ENCODE measurements at places on chromosomes 12 and 14.

GRCh38 chr12:27119797-27120196 is 37.4 kb upstream of the C12orf71 start:
- no peak for DNase-seq

GRCh38 chr12:1544996-1545700 is 49.2 kb downstream of the FBXL14 start:
- no peak for DNase-seq

- DNase-seq: no peak
Observed at GRCh38 chr12:104493496-104493895, 36.7 kb downstream of the CHST11 start.

DNA sequence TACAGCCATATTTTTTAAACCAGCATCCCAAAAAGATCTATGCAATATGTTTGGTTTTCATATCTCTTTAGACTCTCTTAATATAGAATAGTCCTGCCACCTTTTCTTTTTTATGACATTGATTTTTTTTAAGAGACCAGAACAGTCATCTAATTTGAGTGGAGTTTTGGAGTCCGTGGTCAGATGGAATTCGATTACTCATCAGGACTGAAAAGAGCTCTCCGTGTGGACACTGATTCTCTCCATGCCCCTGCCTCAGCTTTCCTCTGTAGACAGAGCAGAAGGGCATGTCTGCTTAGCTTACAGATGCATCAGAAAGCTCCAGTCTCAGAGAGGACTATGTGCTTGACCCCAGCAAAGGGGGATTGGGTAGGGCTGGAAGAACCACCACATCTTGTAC is 27.8 kb downstream of the SMCO2 start:
- no peak for DNase-seq

DNA sequence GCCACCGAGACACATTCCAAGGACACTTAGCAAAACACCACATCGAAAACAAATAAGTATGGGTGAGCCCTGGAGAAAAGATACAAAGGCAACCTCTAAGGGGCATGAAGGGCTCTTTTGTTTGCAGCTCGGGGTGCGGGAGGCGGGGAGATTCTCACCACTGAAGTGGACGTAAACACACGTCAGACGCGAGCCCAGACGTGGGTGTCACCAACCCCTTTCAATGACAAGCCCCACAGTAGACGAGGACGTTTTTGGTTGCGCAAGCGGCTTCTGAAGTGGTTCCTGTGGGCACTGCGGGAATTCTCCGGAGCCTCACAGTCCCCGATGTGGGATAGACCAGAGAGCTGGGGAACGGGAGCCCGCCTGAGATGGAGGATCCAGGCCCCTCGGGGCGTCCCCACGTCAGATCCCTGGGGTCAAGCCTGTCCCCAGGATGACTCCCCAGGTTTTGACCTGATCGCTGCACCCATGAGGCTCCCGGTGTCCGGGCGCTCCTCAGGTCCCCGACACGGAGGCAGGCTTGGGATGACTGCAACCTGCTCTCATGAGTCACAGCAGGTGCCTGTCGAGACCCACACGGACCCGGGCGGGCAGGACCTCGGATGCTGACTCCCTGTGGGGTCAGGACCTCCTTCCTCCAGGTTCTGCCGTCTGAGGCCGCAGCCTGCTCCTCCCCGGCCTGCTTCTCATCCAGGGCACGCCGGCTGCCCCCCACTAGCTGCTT is 20.3 kb upstream of the ADGRD1 start:
- no peak for DNase-seq

- no peak for DNase-seq
Observed at GRCh38 chr12:14768823-14769405, 34.4 kb downstream of the WBP11 start.

GRCh38 chr14:94345344-94346064 is 22.4 kb upstream of the SERPINA6 start:
- no peak for DNase-seq
